Lower leg skin (tissue), 4 donors: ENCODE measurements at places on chromosomes 5 and 9. TPM values are rescaled to one million over a fixed set of nuclear protein-coding genes. Genes with fewer than 3 reads are reported as not detected.
A peak's percentile ranks its signal among the peaks of the same experiment; 100 is the strongest.

- DNase-seq, result no peak
Measured at GRCh38 chr5:144504929-144505577, 334.4 kb downstream of the KCTD16 start.

DNA sequence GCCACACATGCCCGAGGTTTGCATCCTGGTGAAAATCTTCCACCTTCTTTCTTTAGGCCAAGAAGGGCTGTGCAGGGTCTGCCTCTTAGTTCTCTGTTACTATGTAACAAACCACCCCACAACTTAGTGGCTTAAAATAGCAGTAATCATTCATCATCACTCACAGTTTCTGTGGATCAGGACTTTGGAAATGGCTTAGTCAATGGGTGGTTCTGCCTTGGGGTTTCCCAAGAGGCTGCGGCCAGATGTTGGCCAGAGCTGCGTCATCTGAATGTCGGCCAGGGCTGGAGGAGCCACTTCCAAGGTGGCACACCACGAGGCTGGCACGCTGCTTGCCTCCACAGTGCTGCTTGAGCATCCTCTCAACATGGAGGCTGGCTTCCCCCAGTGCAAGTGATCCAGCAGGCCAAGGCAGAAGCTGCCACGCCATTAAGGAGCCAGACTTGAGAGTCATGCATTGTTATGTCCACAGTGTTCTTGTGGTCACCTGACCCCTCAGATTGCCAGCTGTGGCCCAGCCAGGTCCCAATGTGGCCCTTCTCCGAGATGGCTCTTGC is 135.2 kb downstream of the RXRA start:
- no peak for DNase-seq

DNA sequence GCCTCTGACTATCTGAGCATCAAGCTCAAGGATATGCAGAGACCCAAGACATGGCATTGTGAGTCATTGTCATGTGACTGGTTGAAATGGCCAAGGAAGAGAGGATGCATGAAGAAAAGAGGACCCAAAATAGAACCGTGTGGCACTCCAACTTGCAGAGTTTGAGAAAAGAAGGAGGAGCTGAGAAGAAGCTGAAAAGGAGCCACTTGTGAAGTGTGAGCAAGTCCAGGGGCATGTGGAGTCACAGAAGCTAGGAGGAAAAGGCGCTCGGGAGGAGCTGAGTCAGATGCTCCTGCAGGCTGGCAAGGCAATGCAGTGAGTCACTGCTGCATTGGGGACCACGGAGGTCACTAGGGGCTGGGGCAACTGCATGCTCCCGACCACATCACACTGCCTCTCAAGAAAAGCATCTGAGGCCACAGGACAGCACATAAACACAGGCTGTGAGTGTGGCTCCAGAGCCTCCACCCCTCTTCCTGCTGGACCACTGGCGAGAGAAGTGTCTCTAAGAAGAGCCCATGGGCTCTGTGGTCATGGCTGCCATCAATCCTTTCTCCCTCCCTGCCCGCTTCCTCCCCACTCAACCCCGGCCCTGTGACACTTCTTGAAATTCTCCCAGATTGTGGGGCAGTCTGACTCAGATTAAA is 197.6 kb downstream of the DRD1 start:
- no peak for DNase-seq

DNA sequence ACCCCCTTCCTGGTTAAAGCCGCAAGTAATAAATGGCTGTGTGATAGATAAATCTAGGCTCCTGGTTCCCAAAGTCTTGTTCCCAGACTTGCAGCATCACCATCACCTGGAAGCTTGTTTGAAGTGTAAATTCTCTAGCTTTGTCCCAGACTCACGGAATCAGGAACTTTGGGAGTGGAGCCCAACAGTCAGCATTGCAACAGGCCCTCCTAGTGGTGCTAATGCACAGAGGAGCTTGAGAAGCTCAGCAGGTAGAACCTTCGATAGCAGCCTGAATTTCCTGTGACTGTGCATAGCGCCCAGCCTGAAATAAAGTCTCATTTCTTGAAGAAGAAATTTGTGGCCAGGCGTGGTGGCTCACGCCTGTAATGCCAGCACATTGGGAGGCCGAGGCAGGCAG is 30.3 kb upstream of the MELK start:
- DNase-seq, result no peak

GRCh38 chr5:160287378-160288051 is 24.8 kb downstream of the CCNJL start:
- DNase-seq, result no peak

DNA sequence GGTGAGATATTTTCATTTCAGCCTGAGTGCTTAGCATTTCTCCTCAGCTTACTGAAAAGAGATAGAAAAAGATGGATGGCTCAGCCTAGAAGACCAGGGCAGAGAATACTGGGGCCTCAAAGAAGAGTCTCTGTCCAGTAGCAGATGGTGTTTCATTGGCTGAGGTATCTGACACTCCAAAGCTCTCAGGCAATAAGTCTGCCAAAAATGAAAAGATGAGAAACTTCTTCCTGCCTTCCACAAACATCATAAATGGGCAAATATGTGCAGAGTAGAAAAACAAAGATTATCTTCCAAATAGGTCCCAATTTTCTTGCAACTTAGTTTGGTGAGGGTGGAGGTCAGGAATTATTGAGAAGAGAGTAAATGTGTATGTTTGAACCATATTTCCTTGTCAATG is 87.4 kb upstream of the ICE1 start:
- DNase-seq, result no peak

DNA sequence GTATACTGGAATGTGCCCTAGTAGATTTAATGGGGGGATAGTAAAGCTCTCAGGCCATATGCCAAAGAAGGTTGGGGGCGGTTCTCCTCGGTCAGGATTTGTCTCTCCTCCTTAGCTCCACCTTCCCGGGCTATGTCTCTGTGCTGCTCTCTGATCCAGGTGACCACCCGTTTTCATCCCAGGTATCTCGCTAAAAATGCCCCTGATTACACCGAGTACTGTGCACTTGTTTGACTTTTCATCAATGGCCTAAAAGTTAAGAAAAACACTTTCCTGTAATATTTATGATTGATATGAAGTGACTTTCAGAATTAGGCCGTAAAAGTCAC is 724 bp downstream of the NDUFS6 start:
- DNase-seq, result no peak

DNA sequence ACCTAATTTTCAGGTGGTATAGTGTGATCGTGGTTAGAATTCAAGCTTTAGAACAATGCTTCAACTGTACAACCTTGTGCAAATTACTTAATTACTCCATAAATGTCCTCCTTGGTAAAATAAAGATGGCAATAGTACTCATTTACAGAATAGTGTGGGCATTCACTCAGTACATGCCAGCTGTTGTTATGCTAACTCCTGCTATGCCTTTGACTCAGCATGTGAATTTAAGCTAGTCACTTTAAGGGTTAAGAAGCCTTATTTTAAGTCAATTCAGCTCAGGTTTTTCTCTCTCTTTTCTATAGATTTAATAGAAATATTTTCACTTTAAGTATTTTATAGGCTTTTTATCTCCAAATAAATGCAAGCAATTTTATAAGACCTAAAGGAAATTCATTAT is 335.6 kb upstream of the ITGA1 start:
- DNase-seq, result no peak

- no peak for DNase-seq
Measured at GRCh38 chr9:105681724-105682123, 12.6 kb upstream of the TMEM38B start.

GRCh38 chr9:80561526-80561925 is 989.8 kb downstream of the TLE4 start:
- DNase-seq, result no peak

GRCh38 chr5:73722231-73722630 is 96.2 kb downstream of the ARHGEF28 start:
- DNase-seq, result no peak

DNA sequence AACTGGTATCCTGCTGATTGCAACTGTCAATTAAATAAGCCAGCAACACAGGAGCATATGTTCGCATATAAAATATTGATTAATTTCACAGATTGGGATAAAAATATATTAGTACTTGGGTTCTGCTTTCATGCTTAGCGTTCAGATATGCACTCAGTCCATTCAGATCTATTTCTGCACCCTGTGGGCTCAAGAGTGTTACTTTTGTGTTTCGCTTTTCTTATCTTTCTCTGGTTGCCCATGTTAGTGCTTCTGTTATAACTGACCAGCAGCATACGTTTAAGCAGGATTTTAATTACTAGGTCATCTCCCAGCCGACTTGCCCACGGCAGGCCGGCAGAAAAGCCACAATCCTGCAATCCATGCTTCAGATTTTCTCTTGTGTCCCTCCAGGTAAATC is 289.1 kb downstream of the EBF1 start:
- DNase-seq, result no peak

- DNase-seq, result peak; percentile 12
Measured at GRCh38 chr5:80156156-80156555, 99.7 kb downstream of the SERINC5 start.

DNA sequence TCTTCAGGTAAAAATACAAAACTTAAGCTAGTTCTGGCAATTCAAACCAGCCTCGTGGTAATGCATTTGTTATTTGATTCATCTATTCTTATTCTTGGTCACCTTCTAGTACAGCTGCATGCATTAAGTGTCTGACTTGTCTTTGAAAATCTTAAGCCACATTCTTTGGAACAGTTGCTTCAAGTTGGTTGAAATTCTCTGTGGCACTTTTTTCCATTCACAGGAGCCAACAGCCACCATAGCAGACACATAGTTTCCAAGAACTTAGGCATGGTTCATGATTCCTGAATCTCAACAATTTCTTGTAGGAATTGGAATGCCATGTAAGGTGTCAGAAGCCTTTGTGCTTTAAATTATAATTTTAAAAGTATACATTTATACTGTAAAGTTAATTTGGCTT is 47.4 kb upstream of the MEF2C start:
- DNase-seq, result no peak

GRCh38 chr5:156534906-156535485 is 208.0 kb downstream of the SGCD start:
- DNase-seq, result no peak

DNA sequence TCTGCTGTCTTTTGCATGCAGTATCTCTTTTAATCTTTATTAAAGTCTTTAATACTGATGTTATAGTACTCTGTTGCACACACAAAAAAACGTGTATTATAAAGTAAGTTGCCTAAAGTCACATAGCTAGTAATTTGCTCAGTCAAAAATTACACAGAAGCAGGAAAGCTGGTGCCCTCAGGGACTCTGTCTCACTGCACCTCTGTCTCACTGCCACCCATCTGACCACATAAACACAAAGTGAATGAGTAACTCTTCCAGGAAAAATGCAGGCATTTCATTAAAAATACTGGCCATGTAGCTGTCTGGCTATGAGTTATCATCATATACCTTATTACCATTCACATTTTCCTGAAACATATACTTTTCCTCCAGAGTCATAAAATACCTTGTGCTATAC is 591.7 kb downstream of the CSNK1G3 start:
- no peak for DNase-seq

DNA sequence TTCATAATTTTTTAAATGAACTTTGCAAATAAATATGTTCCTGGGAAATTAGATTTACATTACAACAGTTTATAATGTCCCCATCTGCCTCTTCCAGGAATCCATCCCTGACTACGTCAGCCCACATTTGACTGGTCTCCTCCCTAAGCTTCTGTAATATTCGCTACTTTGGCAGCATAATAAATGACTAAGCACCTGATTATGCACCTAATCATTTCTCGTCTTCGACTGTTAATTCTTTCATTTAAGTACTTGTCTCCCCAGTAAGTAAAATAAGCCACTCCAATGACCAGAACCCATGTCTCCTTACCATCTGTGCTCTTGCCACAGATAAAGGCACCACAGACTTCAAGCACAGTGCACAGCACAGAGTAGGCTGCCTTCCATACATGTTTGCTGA is 122.7 kb downstream of the DENND1A start:
- DNase-seq, result no peak

- no peak for DNase-seq
Measured at GRCh38 chr9:135890190-135891026, 16.9 kb downstream of the CAMSAP1 start.

DNA sequence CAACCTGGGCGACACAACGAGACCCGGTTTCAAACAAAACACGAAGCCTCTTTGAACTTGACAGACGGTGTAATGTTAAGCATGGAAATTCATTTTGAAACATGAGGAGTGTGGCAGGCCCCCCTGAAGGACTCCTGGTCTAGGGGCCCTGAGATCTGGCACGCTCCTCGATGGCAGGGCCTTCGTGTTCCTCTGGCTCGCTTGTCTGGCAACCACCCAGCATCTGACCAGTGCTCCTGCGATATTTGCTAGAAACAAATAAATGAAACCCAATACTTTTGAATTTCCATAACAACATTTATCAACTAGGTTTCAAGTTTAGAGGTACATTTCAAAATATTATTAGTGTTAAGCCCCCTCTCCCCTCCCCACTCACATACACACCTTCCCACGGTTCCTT is 193.0 kb downstream of the ERCC6L2 start:
- DNase-seq, result no peak

GRCh38 chr5:122183098-122183787 is 53.9 kb downstream of the ZNF474 start:
- peak; percentile 80 for DNase-seq

FOXD4L6 gene
- total RNA-seq, result not detected

HTR4 gene
- total RNA-seq, result not detected

DDX4 gene
- total RNA-seq, result not detected

SARDH gene
- total RNA-seq, result not detected

KIF20A gene
- total RNA-seq, result 1.9 TPM

PCDHGA1 gene
- 0.53 TPM for total RNA-seq

PTGS1 gene
- total RNA-seq, result 91.3 TPM

CRB2 gene
- total RNA-seq, result not detected

GHR gene
- 15.9 TPM for total RNA-seq

WDR31 gene
- total RNA-seq, result 1.3 TPM

UBE2QL1 gene
- 1.4 TPM for total RNA-seq

SMIM33 gene
- total RNA-seq, result not detected

DBH gene
- total RNA-seq, result not detected

SV2C gene
- 0.23 TPM for total RNA-seq
